ENCODE measurements at places on chromosomes 4 and X. TPM values are rescaled to one million over a fixed set of nuclear protein-coding genes. Genes with fewer than 3 reads are reported as not detected.

The COL4A5 gene
- 26.0 TPM for total RNA-seq

GRCh38 chrX:103656617-103657016 lies 27.8 kb downstream of the TCEAL1 start:
- H3K27me3 ChIP-seq, result no peaks in the 10 kb centered on the region
- DNase-seq, result no peak
- H3K36me3 ChIP-seq, result no peaks in the 10 kb centered on the region
- no peaks in the 10 kb centered on the region for H3K4me1 ChIP-seq

DNA sequence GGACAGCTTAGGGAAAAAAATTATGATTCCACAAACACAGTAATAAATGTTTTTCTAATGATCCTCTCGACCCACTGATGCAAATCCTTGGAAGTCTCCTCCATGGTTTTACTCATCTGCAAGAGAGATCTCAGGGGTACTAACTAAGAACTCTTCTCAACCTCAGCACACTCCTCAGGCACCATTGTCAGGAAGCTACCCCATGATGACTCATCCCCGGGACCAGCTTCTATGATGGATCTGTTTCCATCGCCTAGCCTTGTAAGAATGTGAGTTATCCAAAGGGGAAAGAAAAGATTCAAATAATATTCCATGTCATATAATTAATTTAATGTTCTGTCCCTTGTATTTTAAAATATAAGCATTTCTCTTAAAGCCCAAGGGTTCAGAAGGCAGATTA lies 816.1 kb upstream of the IGFBP7 start:
- no peaks in the 10 kb centered on the region for H3K4me1 ChIP-seq
- H3K27ac ChIP-seq, result no peak overlapping the region
- no peaks in the 10 kb centered on the region for H3K36me3 ChIP-seq
- no peak overlapping the region for H3K4me3 ChIP-seq

GRCh38 chrX:20066968-20067708 lies 49.6 kb downstream of the MAP7D2 start:
- H3K27ac ChIP-seq, result no peak overlapping the region
- DNase-seq, result no peak
- no peaks in the 10 kb centered on the region for H3K27me3 ChIP-seq

DNA sequence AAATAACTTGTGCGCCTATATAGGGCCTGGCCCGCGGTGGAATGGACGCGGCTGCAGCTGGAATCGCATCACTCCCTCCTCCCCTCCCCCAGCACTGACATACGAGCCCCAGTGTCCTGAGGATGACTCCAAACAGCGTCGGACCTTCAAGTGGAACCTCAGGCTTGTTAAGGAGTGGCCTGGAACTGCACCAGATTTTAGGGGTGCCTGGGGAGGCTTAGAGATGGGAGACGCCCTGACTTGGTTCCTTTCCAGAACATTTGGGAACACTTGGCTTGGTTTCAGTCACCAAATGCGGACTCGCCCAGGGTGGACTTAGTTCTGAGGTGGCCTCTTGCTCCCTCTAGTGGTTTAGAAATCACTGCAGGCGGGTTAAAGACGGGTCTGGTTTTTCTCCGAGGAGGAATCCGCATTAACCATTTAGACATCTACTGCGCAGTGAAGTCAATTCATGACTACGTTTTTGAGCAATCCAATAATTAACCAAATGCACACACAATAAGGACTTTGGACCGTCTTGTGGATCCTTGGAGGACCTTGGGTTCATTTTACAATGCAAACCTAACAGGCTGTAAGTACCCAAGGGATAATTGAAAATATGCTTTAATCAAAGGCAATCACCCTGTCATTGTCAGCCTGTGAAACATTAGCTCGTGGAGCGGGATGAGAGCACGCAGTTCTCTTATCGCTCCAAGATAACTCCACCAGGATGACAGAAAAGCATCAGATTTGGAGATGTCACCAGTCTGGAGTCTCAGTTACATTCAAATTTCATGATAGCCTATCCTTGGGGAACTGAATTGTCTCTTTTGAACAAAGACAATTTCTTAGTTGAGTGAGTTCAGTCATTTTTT lies 11.2 kb upstream of the PDGFRA start:
- peaks cover 28% of the 10 kb centered on the region for H3K27me3 ChIP-seq
- peak overlapping the region; percentile 31 for H3K4me3 ChIP-seq
- peak; percentile 63 for DNase-seq
- H3K36me3 ChIP-seq, result no peaks in the 10 kb centered on the region

The ALAS2 gene
- total RNA-seq, result 0.89 TPM

DNA sequence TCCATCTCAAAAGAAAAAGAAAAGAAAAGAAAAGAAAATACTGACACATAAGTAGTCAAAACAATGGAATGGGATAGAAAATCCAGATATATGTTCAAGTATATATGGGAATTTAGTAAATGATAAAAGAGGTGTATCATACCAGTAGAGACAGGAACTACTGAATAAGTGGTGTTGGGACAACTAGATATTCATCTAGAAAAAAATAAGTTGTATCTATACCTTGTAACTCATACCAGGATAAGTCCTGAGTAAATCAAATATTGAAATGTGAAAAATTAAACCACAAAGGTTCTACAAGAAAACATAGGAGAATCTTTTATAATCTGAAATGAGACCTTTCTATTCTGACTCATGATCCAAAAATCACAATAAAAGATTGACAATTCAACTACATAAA lies 58.5 kb downstream of the RBM47 start:
- no peak overlapping the region for H3K27ac ChIP-seq
- DNase-seq, result no peak
- no peaks in the 10 kb centered on the region for H3K27me3 ChIP-seq
- no peak overlapping the region for H3K4me3 ChIP-seq
- no peaks in the 10 kb centered on the region for H3K36me3 ChIP-seq

The GPR143 gene
- 0.47 TPM for total RNA-seq

DNA sequence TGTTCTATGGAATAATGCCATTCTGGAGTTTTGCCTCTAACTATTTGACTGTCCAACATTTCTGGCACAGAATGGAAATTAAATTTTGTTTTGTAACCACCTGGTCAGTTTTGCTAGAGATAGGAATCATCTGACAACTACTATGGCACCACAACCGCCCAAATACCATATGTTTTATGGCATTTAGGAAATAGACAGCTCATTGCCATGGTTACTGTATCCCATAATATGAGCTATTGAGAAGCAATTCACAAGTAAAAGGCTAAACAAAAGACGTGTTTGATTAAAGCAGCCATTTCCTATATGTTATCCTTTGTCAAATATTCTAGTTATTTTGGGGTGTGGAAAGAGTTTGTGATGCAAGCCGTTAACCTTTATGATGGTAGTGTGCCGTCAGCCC lies 1105.3 kb upstream of the LCORL start:
- DNase-seq, result no peak
- H3K4me1 ChIP-seq, result no peaks in the 10 kb centered on the region
- H3K27ac ChIP-seq, result no peak overlapping the region
- no peaks in the 10 kb centered on the region for H3K27me3 ChIP-seq

GRCh38 chrX:37752936-37753335 lies 26.9 kb upstream of the CYBB start:
- no peaks in the 10 kb centered on the region for H3K4me1 ChIP-seq
- no peak for DNase-seq
- no peak overlapping the region for H3K27ac ChIP-seq

GRCh38 chrX:118199997-118200396 lies 83.4 kb upstream of the KLHL13 start:
- H3K27me3 ChIP-seq, result no peaks in the 10 kb centered on the region
- no peak overlapping the region for H3K4me3 ChIP-seq
- no peaks in the 10 kb centered on the region for H3K4me1 ChIP-seq
- no peak overlapping the region for H3K27ac ChIP-seq
- no peaks in the 10 kb centered on the region for H3K36me3 ChIP-seq
- no peak for DNase-seq

- H3K27me3 ChIP-seq, result no peaks in the 10 kb centered on the region
- no peak overlapping the region for H3K27ac ChIP-seq
- no peak for DNase-seq
- no peaks in the 10 kb centered on the region for H3K36me3 ChIP-seq
- H3K4me3 ChIP-seq, result no peak overlapping the region
These were observed 274.6 kb downstream of the NKX6-1 start for GRCh38 chr4:84224522-84224921.

- no peak overlapping the region for H3K4me3 ChIP-seq
- no peak for DNase-seq
- no peaks in the 10 kb centered on the region for H3K27me3 ChIP-seq
- H3K4me1 ChIP-seq, result no peaks in the 10 kb centered on the region
- no peak overlapping the region for H3K27ac ChIP-seq
- no peaks in the 10 kb centered on the region for H3K36me3 ChIP-seq
These were observed 154.1 kb upstream of the CXCL13 start for GRCh38 chr4:77451530-77451929.

The GLUD2 gene
- 1.4 TPM for total RNA-seq

The TMSB15C gene
- total RNA-seq, result 1.2 TPM

DNA sequence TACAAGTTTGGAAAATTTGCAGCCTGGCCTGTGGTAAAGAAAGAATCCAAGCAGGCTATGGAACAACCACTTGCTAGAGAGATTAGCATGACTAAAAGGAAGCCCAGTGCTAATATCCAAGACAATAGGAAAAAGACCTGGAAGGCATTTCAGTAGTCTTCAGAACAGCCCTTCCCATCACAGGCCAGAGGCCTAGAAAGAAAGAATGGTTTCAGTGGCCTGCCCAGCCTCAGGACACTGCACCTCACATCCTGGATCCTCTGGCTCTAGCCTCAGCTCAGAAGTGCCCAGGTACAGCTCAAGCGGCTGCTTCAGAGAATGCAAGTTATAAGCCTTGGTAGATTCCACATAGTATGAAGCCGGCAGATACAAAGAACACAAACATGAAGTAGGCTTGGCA lies 449.8 kb upstream of the AR start:
- no peak overlapping the region for H3K27ac ChIP-seq
- H3K4me3 ChIP-seq, result no peak overlapping the region
- H3K4me1 ChIP-seq, result no peaks in the 10 kb centered on the region
- no peak for DNase-seq
- H3K27me3 ChIP-seq, result no peaks in the 10 kb centered on the region
- no peaks in the 10 kb centered on the region for H3K36me3 ChIP-seq

DNA sequence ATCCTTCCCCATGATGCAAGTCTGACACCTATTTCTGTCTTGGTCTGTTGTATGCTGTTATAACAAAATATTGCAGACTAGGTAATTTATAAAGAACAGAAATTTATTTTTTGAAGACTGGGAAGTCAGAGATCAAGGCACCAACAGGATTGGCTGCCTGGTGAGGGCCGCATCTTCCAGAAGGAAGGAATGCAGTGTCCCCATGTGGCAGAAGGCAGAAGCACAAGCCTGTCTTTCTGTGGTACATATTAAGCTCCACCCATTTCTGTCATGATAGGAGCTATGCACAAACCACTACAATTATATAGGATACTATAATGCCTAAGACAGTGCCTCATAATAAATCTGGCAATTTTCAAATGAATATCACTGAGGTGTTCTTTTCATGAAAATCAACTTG lies 502.3 kb upstream of the DIAPH2 start:
- H3K4me1 ChIP-seq, result no peaks in the 10 kb centered on the region
- DNase-seq, result no peak
- H3K36me3 ChIP-seq, result no peaks in the 10 kb centered on the region
- H3K27ac ChIP-seq, result no peak overlapping the region
- no peaks in the 10 kb centered on the region for H3K27me3 ChIP-seq

The RNF212 gene
- 6.8 TPM for total RNA-seq

The SUPT20HL2 gene
- total RNA-seq, result not detected

- peak overlapping the region; percentile 50 for H3K27ac ChIP-seq
- H3K36me3 ChIP-seq, result no peaks in the 10 kb centered on the region
- H3K4me3 ChIP-seq, result no peak overlapping the region
These were observed 70.8 kb downstream of the PPARGC1A start for GRCh38 chr4:23819041-23819511.

The ARMCX4 gene
- 14.3 TPM for total RNA-seq

- no peak overlapping the region for H3K4me3 ChIP-seq
- no peaks in the 10 kb centered on the region for H3K27me3 ChIP-seq
- DNase-seq, result no peak
- no peak overlapping the region for H3K27ac ChIP-seq
- peaks cover 17% of the 10 kb centered on the region for H3K4me1 ChIP-seq
- peaks cover 79% of the 10 kb centered on the region for H3K36me3 ChIP-seq
These were observed 41.3 kb downstream of the WDR1 start for GRCh38 chr4:10075158-10075863.

The EREG gene
- 1.1 TPM for total RNA-seq

DNA sequence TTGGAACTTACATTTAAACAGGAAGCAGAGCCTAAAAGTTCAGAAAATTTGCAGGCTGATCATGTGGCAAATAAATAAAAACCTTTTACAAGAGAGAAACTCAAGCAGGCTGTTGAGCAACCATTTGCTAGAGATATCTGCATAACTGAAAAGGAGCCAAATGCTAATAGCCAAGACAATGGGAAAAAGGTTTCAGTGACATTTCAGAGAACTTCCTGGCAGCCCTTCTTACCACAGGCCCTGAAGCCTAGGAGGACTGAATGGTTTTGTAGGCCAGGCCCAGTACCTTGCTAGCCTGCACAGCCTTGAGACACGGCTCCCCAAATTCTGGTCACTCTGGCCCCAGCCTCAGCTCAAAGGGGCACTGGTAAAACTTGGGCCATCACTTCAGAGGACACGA lies 945.1 kb downstream of the ADGRL3 start:
- no peaks in the 10 kb centered on the region for H3K36me3 ChIP-seq
- no peak overlapping the region for H3K27ac ChIP-seq
- H3K4me3 ChIP-seq, result no peak overlapping the region

DNA sequence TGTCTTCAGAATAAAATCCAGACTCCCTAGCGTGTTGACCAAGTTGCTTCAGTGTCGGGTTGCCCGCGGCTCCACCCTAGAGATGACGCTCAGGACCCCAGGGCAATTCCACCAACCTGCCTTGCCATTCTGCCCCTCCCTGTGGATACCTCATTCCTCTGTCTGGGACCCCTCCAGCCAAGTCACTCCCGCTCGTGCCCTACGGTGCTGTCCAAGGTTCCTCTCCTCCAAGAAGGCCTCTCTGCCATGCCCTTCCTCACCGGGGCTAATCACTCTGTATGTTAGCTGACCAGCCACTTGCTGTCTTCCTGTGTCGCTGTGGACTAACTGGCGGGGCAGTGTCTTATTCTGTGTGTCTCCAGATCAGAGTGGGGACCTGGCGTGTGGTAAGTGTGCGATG lies 46.6 kb downstream of the TENM3 start:
- DNase-seq, result no peak
- H3K4me1 ChIP-seq, result no peaks in the 10 kb centered on the region
- no peak overlapping the region for H3K4me3 ChIP-seq
- H3K27ac ChIP-seq, result no peak overlapping the region
- H3K27me3 ChIP-seq, result no peaks in the 10 kb centered on the region

DNA sequence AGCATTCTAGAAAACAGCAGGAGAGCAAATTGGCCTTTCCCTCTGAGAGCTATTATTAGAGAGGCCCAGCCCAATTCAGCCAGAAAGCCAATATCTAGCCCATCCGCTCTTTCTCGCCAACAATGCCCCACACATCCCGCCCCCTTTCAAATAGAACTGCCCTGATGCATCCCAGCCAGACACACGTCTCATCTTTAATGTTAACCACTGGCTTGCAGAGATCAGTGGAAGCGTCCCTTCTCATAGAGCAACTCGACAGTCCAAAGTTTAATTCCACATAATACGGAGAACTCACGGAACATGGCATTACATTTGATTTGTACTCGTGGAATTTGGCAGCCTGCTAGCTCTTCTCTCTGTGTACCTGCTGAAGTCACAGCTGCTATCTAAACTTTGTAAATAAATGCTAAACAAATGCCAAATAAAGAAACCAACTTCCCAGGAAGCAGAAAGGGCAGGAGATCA lies 304.4 kb downstream of the DHX15 start:
- no peak for DNase-seq
- no peak overlapping the region for H3K4me3 ChIP-seq
- no peaks in the 10 kb centered on the region for H3K36me3 ChIP-seq

GRCh38 chr4:54446581-54446980 lies 211.2 kb upstream of the KIT start:
- no peak for DNase-seq
- H3K36me3 ChIP-seq, result no peaks in the 10 kb centered on the region
- H3K27me3 ChIP-seq, result no peaks in the 10 kb centered on the region
- no peak overlapping the region for H3K4me3 ChIP-seq
